ENCODE measurements at places on chromosomes 6 and 20. TPM values are rescaled to one million over a fixed set of nuclear protein-coding genes. Genes with fewer than 3 reads are reported as not detected.

The MRAP2 gene
- total RNA-seq, result not detected

The IRF4 gene
- total RNA-seq, result 91.2 TPM

The NRSN1 gene
- not detected for total RNA-seq

The C6orf47 gene
- 23.8 TPM for total RNA-seq

The BCAS4 gene
- 29.3 TPM for total RNA-seq

GRCh38 chr6:143734641-143735063, 56.9 kb downstream of the PHACTR2 start:
- H3K4me1 ChIP-seq, result peaks cover 29% of the 10 kb centered on the region
- no peak overlapping the region for H3K27ac ChIP-seq
- H3K4me3 ChIP-seq, result no peak overlapping the region
- no peaks in the 10 kb centered on the region for H3K27me3 ChIP-seq

- peaks cover 3% of the 10 kb centered on the region for H3K27me3 ChIP-seq
- peaks cover 2% of the 10 kb centered on the region for H3K36me3 ChIP-seq
- DNase-seq, result no peak
- no peak overlapping the region for H3K4me3 ChIP-seq
These were observed 63.6 kb upstream of the FAM184A start for GRCh38 chr6:119142041-119142440.

DNA sequence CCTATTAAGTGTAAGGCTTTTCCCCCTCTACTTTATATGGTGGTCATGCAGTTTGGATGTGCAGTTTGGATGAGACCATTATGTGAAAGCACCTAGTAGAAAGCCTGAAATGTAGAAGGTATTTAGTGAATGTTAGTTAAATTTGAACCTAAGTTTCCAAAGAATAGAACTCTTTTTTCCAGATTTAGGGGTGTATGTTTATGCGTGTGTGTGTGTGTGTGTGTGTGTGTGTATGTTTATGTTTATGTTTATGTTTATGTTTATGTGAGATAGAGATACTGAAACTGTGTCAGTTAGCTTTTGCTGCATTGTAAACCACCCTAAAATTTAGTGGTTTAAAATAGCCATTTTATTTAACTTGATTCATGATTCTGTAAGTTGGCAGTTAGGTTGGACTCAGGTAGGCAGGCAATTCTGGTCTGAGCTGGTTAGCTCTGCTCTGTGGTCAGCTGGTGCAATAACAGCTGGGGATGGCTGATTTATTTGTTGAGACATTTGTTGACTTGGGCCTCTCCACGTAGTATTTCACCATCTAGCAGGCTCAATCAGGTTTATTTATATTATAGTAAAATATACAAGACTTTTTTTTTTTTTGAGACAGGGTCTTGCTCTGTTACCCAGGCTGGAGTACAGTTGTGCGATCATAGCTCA, 54.0 kb downstream of the STK4 start:
- peaks cover 8% of the 10 kb centered on the region for H3K4me1 ChIP-seq
- no peaks in the 10 kb centered on the region for H3K27me3 ChIP-seq
- no peak for DNase-seq
- peaks cover 69% of the 10 kb centered on the region for H3K36me3 ChIP-seq

GRCh38 chr20:17768271-17768670, 68.5 kb downstream of the BANF2 start:
- no peak overlapping the region for H3K27ac ChIP-seq
- no peaks in the 10 kb centered on the region for H3K4me1 ChIP-seq
- no peaks in the 10 kb centered on the region for H3K36me3 ChIP-seq
- H3K4me3 ChIP-seq, result no peak overlapping the region
- DNase-seq, result no peak

DNA sequence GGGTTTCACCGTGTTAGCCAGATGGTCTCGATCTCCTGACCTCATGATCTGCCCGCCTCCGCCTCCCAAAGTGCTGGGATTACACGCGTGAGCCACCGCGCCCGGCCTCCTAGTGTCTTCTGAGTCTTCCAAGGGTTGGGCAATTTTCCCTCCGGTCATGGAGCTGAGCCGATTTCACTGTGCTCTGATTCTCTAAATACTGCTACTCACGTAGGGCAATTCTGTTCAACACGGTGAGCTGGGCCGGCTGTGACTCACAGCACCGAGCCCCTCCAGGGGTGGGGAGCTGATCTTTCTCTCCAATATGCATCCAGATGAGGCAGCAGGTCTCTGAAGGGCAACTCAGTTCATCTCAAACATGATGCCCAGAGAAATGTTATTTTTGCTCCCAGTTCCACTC, 71.6 kb upstream of the CD93 start:
- H3K4me1 ChIP-seq, result peaks cover 25% of the 10 kb centered on the region
- DNase-seq, result no peak
- no peak overlapping the region for H3K27ac ChIP-seq
- H3K36me3 ChIP-seq, result no peaks in the 10 kb centered on the region
- no peak overlapping the region for H3K4me3 ChIP-seq
- H3K27me3 ChIP-seq, result peaks cover 6% of the 10 kb centered on the region

- no peak for DNase-seq
- H3K27ac ChIP-seq, result no peak overlapping the region
- no peaks in the 10 kb centered on the region for H3K27me3 ChIP-seq
- H3K4me1 ChIP-seq, result peaks cover 31% of the 10 kb centered on the region
- peaks cover 9% of the 10 kb centered on the region for H3K36me3 ChIP-seq
- H3K4me3 ChIP-seq, result no peak overlapping the region
These were observed 66.9 kb downstream of the ARID1B start for GRCh38 chr6:156844089-156844488.

- no peak overlapping the region for H3K4me3 ChIP-seq
- no peak for DNase-seq
- no peaks in the 10 kb centered on the region for H3K36me3 ChIP-seq
- H3K4me1 ChIP-seq, result peaks cover 5% of the 10 kb centered on the region
- no peak overlapping the region for H3K27ac ChIP-seq
These were observed 67.1 kb upstream of the ZNFX1 start for GRCh38 chr20:49344975-49345374.

DNA sequence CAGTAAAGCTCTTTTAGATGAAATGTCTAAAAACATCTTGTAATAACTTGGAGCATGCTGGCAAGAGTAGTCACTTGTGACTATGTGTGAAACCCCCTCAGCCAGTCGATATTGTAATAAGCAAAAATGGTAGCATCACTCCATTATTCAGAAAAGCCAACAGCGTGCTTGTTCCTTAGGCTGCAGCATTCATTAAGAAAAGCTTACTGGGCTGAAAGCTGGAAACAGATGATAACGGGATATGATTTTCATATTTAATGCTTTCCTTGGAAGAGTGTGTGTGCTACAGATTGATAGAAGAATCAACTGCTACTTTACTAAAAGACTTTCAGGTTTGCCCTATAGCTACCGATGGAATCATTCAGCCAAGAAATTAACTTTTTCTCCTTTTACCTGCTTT, 20.3 kb downstream of the KIZ start:
- H3K27ac ChIP-seq, result no peak overlapping the region
- DNase-seq, result no peak
- no peak overlapping the region for H3K4me3 ChIP-seq

- H3K27ac ChIP-seq, result peak overlapping the region; percentile 100
- H3K4me1 ChIP-seq, result peaks cover 34% of the 10 kb centered on the region
- peaks cover 1% of the 10 kb centered on the region for H3K27me3 ChIP-seq
These were observed 34.8 kb downstream of the HFE start for GRCh38 chr6:26122005-26122388.

DNA sequence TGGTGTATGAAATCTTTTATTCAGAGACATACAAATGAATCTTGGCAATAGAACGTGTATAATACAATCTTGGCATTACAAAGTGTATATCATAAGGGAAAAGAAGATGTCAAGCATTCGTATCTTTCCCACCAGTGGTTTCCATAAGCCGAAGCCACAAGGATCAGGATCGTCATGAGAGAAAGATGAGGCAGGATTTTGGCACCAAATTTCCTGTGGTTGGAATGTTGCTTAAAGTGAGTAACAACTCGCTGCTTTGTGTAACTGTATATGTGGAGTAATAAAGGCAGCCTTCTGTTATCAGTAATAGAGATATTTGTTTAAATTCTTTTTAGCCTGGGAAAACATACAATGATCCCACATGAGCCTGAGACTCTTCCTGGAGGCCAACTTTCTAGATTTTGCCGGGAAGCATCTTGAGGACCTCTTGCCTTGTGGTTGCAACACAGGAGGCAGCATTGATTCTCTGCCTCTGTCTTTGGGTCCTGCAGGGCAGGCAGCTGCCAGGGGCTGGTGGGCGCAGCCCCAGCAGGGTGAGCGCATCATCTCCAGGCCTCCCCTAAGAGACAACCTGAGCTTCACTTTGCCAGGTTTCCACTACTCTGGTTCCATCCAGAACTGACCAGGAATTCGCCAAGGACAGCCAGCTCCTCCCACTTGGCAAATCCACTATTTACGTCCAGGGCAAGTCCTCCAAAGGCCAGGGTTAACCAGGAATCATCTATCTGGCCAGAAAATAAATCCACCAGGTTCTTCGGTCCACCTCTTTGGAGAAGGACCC, 230.9 kb upstream of the SULF2 start:
- DNase-seq, result no peak
- H3K36me3 ChIP-seq, result no peaks in the 10 kb centered on the region
- H3K27ac ChIP-seq, result no peak overlapping the region
- H3K27me3 ChIP-seq, result peaks cover 2% of the 10 kb centered on the region
- H3K4me3 ChIP-seq, result no peak overlapping the region

- peaks cover 3% of the 10 kb centered on the region for H3K27me3 ChIP-seq
- H3K27ac ChIP-seq, result no peak overlapping the region
- no peak for DNase-seq
- no peaks in the 10 kb centered on the region for H3K4me1 ChIP-seq
These were observed 45.4 kb upstream of the MOCS1 start for GRCh38 chr6:39979461-39980328.

GRCh38 chr6:99138445-99138844, 190.7 kb upstream of the FBXL4 start:
- no peak for DNase-seq
- H3K4me1 ChIP-seq, result no peaks in the 10 kb centered on the region
- no peaks in the 10 kb centered on the region for H3K36me3 ChIP-seq

DNA sequence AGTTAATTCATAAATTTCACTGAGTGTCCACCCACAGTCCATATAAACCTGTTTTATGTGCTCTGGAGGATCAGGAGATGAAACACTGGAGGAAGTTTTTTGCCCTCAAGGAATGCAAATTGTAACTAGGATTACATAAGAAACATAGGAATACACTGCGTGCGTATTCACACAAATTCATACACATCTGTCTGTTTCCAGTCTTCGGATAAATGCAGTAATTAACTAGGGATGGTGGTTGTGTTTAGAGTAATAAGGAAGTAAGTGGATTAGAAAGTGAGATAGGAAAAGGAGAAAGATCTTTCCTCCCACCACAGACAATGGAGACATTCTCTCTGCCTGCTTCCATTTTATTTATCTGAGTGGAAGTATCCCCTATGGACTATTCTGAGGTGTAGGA, 35.7 kb upstream of the POPDC3 start:
- peaks cover 2% of the 10 kb centered on the region for H3K27me3 ChIP-seq
- H3K4me1 ChIP-seq, result peaks cover 5% of the 10 kb centered on the region
- H3K36me3 ChIP-seq, result no peaks in the 10 kb centered on the region
- no peak overlapping the region for H3K27ac ChIP-seq
- H3K4me3 ChIP-seq, result no peak overlapping the region

GRCh38 chr20:42098418-42098817, 480.2 kb upstream of the CHD6 start:
- H3K4me1 ChIP-seq, result no peaks in the 10 kb centered on the region
- H3K27ac ChIP-seq, result no peak overlapping the region
- H3K36me3 ChIP-seq, result no peaks in the 10 kb centered on the region
- no peaks in the 10 kb centered on the region for H3K27me3 ChIP-seq

GRCh38 chr6:122571888-122572287, 38.3 kb upstream of the PKIB start:
- no peak overlapping the region for H3K4me3 ChIP-seq
- no peaks in the 10 kb centered on the region for H3K36me3 ChIP-seq
- H3K27me3 ChIP-seq, result no peaks in the 10 kb centered on the region
- no peaks in the 10 kb centered on the region for H3K4me1 ChIP-seq
- no peak for DNase-seq

DNA sequence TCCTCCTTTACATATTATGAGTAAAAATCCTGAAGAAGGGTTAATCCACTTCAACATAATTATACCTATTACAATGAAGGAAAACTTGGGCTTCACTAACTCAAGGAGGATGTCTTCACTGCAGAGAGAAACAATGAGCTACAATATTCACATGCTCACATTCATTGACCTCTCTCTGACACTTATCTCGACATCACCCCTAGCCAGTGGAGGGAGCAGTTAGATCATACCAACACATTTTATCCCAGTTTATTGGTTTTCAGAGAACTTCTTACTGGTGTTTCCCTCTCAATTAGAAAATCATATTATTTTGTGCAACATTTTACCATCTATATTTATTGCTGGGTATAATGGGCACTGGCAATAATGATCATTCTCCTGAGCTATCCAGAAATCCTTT, 646.5 kb downstream of the TENT5A start:
- H3K27me3 ChIP-seq, result no peaks in the 10 kb centered on the region
- DNase-seq, result no peak
- no peaks in the 10 kb centered on the region for H3K36me3 ChIP-seq
- H3K4me3 ChIP-seq, result no peak overlapping the region
- no peaks in the 10 kb centered on the region for H3K4me1 ChIP-seq
- H3K27ac ChIP-seq, result no peak overlapping the region

DNA sequence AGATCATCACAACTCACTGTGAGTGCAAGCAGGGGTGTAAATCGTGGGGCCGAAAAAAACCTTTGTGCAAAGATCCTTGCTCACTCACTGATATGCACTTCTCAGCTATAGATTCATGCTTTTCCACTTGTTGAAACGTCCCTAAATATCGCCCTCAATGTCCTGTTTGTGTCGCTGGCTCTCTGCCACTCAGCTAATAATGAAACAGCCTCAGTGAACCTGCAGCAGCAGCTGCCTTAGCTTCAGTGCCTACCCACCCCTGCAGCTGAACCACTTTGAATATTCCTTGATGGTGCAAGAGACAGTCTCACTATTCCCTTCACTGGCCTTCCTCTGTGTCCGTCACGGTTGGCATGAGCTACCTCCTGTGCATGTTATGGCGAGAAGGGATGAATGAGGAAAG, 128.9 kb upstream of the NAA20 start:
- H3K4me3 ChIP-seq, result no peak overlapping the region
- H3K27ac ChIP-seq, result no peak overlapping the region
- no peak for DNase-seq
- H3K27me3 ChIP-seq, result peaks cover 3% of the 10 kb centered on the region
- H3K4me1 ChIP-seq, result no peaks in the 10 kb centered on the region

DNA sequence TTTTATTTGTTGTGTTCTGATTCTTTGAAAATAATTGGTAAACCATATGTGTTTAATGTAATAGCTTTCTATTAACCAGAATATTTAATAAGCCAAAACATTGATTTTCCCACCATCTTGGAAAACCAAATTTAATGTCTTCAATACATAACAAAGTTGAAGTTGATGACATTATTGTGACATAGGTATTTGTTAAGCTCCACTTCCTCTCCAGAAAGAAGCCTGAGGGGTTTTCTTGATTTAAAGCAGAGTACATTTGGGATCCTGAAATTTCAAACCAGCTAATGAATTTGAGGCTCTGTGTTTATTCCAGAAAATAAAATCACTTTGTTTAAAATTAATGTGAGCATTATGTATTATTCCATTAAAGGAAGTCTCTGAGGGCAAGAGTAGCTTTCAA, 106.3 kb downstream of the PERP start:
- H3K27ac ChIP-seq, result no peak overlapping the region
- H3K36me3 ChIP-seq, result peaks cover 2% of the 10 kb centered on the region
- peaks cover 9% of the 10 kb centered on the region for H3K4me1 ChIP-seq
- DNase-seq, result no peak
- no peak overlapping the region for H3K4me3 ChIP-seq

- no peak for DNase-seq
- no peaks in the 10 kb centered on the region for H3K36me3 ChIP-seq
- H3K4me1 ChIP-seq, result no peaks in the 10 kb centered on the region
- no peak overlapping the region for H3K27ac ChIP-seq
These were observed 101.5 kb upstream of the MARCKS start for GRCh38 chr6:113755449-113756289.

Data from activated CD8-positive, alpha-beta T cell treated with anti-CD3 and anti-CD28 coated beads, Interleukin-2, amount 10 ng/mL, durations not matched to agents 7 days and 5 days (primary cell).